Stimulated activated CD8-positive, alpha-beta memory T cell treated with anti-CD3 and anti-CD28 coated beads, Interleukin-7, amount 100 ng/mL, for 1 hour (primary cell): ENCODE measurements at places on chromosomes 4 and X.
A peak's percentile ranks its signal among the peaks of the same experiment; 100 is the strongest.

DNA sequence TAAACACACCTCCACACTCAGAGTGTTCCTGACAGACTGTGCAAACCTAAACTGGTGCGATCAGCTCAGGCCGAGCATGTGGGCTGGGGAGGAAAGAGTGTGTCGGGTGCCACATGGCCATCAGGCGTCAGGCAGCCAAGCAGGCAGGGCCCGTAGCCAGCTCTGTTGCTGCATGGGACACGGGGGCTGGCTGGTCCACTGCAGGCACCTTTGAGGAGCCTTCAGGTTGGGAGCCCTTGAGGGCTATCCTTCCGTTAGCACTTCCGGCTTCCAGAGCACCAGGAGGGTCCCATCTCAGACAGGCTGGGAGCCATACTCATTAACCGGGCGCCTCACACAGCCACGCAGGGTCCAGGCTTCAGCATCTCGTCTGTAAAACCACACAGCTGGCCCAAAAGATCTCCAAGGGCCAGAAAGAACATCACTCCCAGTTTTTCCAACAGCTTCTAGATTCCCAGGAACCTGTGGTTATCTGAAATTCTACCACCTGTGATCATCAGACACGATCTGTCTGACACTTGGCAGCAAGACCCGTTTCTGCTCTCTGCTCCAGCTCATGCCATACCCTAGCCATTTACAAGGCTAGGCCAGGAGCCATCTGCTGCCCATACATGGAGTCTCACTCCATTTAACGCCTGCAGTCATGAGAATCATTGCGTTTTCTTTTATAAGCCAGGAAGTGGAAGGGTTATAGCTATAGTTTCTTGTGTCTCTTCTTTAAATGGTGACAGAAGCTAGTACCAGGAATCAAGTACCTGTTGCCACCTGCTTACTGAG lies 87.5 kb downstream of the NSUN7 start:
- no peak for DNase-seq

DNA sequence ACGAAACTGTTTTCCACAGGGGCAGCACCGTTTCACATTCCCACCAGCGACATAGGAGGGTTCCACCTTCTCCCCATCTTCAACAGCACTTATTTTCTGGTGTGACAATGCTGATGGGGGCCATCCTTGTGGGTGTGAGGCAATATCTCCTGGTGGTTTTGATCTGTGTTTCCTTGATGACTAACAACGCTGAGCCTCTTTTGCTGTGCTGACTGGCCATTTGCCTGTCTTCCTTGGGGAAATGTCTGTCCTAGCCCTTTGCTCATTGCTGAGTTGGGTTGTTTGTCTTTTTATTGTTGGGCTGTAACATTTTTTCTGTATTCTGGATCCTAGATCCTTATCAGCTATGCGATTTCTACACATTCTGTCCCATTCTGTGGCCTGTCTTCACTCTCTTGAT lies 33.7 kb downstream of the ATP2B3 start:
- no peak for DNase-seq

DNA sequence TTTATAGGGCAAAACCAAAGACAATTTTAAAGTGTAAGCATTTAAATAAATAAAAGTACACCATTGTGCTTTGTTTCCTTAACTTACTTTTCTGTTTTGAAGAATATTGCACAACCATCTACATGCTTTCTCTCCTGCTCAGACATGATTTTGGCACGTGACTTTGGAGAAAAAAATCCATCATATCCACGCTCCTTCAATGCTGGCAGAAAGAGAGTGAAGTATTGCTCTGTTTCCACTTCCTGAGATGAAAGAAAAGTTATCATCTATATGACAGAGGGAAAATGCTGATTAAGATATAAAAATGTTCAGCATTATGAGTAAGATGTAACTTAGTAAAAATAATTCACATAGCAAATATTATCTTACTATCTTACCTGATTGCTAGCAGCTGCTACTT lies 77.1 kb downstream of the CNOT6L start:
- DNase-seq, result no peak

GRCh38 chr4:119657111-119657611 lies 28.6 kb upstream of the PDE5A start:
- DNase-seq, result no peak

GRCh38 chr4:4899202-4899925 lies 39.9 kb downstream of the MSX1 start:
- DNase-seq, result no peak

DNA sequence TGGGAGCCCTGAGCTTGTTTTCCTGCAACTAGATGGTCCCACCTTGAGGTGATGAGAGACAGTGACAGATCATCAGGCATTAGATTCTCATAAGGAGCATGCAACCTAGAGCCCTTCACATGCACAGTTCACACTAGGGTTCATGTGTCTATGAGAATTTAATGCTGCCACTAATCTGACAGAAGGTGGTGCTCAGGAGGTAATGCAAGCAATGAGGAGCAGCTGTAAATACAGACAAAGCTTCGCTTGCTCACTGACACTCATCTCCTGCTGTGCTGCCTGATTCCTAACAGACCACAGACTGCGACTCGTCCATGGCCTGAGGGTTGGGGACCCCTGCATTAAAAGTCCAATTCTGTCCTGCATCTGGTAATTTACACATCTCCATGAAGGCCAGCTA lies 141.6 kb downstream of the KCNIP4 start:
- no peak for DNase-seq

GRCh38 chr4:180512801-180513475 lies 1730.3 kb upstream of the TENM3 start:
- no peak for DNase-seq

- peak; percentile 2 for DNase-seq
Measured at GRCh38 chr4:70902577-70903290, 565 bp downstream of the MOB1B start.

DNA sequence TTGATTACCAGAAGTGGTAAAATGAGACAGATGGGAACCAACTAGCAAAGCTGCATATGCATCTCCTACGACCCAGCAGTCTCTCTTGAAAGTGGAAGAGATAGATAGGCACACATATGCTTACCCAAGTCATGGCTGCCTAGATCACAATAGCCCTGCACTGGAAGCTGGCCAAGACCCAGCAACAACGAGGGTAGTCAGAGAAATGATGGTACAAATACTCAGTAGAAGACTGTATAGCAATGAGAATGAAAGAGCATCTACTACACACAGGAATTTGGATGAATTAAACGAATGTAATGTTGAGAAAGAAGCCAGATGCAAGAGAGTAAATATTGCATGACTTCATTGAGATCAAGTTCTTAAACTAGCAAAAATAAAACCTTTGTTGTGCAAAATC lies 100.3 kb upstream of the FAT1 start:
- no peak for DNase-seq

DNA sequence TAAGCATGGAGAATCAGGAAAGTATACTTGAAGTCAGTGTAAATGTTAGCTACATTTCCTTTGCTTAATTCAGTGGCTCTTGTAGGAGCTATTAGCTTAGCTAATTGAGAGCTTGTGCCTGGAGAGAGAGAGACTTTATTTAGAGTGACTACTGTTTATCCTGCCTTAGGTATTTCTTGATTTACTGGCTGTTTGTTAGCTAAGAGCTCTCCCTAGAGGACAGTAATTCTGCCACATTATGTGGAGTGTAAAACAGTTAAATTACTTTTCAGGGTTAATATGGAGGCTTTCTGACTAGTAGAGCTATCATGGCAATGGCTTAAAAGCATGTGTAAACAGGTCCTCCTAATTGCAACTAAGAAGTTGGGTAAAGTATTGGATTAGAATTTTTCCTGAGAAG lies 306.5 kb upstream of the TECRL start:
- DNase-seq, result no peak

- no peak for DNase-seq
Measured at GRCh38 chr4:3291969-3292570, 751 bp upstream of the RGS12 start.

DNA sequence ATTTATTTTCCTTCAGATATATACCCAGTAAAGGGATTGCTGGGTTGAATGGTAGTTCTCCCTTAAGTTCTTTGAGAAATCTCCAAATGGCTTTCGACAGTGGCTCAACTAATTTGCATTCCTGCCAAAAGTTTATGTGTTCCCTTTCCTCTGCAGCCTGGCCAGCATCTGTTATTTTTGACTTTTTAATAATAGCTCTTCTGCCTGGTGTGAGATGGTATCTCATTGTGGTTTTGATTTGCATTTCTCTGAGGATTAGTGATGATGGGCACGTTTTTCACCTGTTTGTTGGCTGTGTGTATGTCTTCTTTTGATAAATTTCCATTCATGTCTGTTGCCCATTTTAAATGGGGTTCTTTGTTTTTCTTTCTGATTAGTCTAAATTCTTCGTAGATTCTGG lies 375.2 kb downstream of the UBE2NL start:
- no peak for DNase-seq

DNA sequence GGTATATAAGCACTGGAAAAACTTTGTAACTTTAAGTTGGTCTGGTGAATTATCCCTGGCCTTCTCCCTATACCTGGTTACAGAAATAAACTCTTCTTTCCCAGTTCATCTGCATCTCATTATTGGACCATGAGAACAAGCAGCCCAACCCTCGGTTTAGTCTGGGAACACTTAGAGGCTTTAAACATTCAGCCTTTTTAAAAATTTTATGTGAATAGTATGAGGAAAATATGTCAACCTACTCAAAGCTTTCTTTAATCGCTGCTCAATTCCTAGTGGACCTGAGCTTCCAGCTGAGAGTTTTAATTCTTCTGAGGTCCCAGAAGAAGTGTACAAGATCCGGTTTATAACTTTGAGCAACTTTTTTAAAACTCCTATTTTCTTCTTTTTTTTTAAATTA lies 358.6 kb upstream of the NOCT start:
- no peak for DNase-seq

- DNase-seq, result no peak
Measured at GRCh38 chr4:17761062-17761461, 20.4 kb downstream of the FAM184B start.

DNA sequence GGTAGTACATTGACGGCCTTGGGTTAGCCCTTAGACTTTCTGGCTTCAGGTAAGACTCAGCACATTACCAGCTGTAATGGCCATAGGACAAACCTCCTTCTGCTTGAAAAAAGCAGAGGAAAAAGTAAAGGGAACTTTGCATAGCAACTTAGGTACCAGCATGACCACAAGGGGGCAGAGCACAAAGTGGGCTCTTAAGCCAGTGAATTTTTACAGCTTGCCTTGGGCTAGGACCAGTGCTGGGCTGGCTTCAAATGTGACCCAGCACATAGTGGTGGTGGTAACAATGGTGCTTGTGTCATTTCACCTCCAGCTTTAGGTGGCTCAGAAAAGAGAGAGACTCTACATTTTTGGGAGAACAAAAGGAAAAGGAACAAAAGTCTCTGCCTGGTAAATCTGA lies 66.1 kb downstream of the KLHL4 start:
- no peak for DNase-seq

DNA sequence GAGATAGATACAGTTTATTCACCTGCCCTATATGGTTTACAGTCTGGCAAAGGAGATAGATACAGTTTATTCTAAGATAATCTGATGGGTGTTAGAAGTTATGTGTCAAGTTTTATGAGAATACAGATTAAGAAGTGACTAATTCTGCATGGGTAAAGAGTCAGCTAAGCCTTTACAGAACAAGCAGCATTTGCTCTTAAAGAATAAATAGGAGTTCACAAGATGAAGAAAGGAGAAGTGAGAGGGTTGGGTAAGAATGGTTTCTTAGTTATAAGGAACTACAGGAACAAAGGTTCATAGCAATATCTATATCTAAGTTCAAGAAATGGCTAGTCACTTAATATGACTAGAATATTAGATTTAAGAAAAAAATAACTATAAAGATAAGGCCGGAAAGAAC lies 47.6 kb downstream of the THOC2 start:
- DNase-seq, result no peak

GRCh38 chrX:15435836-15436619 lies 51.8 kb upstream of the VEGFD start:
- no peak for DNase-seq

GRCh38 chrX:49290215-49290614 lies 13.2 kb upstream of the GAGE10 start:
- DNase-seq, result no peak

GRCh38 chrX:117839544-117839943 lies 277.1 kb downstream of the KLHL13 start:
- no peak for DNase-seq

GRCh38 chr4:22071749-22072148 lies 123.2 kb upstream of the KCNIP4 start:
- no peak for DNase-seq

DNA sequence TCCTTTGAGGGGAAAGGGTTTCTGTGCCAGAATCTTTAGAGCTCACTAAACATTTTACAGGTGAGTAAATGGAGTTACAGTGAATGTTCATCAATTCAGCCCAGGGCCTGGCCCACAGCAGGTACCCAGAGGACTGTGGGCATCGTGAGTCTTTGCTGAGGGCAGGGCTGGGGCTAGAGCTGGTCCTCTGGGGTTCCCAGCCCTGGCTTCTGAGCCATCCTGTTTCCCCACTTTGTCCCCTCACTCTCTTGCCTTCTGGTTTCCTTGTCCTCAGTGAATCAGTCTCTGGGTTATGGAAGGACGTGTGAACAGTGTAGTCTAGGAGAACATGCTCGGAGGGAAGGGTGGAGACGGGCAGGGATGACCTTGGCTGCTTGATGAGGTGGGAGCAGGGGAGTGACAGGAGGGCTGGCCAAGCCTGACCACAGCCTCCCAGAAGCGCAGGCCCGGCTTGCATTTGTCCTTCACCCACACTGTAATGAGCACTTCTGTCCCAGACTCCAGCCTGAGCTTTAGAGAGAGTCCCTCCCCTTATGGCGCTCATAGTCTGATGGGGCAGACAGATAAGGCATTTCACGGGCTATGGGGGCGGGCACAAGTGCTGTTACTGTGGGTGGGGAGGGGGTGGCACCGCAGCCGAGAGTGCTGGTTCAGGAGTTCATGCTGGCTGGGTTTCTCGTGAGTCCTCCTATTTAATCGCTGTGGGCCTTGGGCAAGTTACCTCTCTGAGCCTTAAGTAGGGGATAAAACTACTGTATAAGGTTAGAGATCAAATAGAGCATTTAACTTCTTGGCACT lies 17.3 kb downstream of the TBC1D14 start:
- no peak for DNase-seq

DNA sequence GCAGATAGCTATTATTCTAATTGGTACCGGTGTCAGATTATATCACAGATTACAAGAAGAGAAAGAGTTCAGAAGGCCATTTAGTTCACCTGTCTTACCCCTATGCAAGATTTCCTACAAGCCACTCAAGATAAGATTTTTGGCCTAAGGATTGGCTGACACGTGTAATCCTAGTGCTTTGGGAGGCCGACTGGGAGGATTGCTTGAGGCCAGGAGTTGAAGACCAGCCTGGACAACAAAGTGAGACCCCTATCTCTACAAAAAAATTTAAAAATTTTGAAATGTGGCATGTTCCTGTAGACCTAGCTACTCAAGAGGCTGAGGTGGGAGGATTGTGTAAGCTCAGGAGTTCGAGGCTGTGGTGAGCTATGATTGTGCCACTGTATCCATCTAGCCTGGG lies 77.1 kb upstream of the HPRT1 start:
- no peak for DNase-seq

GRCh38 chr4:134028421-134028820 lies 173.2 kb downstream of the PABPC4L start:
- no peak for DNase-seq

- no peak for DNase-seq
Measured at GRCh38 chr4:145735347-145735675, 55.4 kb downstream of the C4orf51 start.

- DNase-seq, result no peak
Measured at GRCh38 chrX:155022585-155022984, at the start of gene F8. F8 (minus strand) TSS chrX:155022723; CDS start chrX:155022552, 171 bp downstream.

- DNase-seq, result no peak
Measured at GRCh38 chr4:206054-206453, 81.8 kb downstream of the ZNF718 start.
